ENCODE measurements at places on chromosomes 16 and 17. TPM values are rescaled to one million over a fixed set of nuclear protein-coding genes. Genes with fewer than 3 reads are reported as not detected.
A peak's percentile ranks its signal among the peaks of the same experiment; 100 is the strongest.

DNA sequence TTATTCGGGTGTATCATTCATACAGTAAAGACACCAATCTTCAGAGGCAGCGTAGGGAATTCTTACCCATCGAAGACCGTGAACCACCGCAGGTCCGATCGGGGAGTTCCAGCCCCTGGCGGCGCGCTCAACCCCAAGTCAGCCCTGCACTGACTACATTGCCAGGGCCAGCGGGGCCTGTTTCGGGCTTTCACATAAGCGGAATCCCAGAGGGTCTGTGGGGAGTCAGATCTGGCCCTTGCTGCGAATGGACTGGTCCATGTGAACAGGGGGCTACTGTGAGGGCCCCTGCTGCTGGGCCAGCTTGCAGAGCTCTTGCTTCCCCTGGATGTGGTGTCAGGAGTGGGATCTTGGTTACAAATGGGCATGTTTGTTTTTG, 7.6 kb downstream of the PDE6G start:
- no peak for DNase-seq
- peaks cover 63% of the 10 kb centered on the region for H3K27me3 ChIP-seq

- H3K27ac ChIP-seq = no peak overlapping the region
- no peaks in the 10 kb centered on the region for H3K36me3 ChIP-seq
- no peaks in the 10 kb centered on the region for H3K27me3 ChIP-seq
Measured at GRCh38 chr16:23501291-23501690, 9.0 kb downstream of the GGA2 start.

GRCh38 chr17:16872351-16873173, 99.4 kb downstream of the TNFRSF13B start:
- no peak overlapping the region for H3K4me3 ChIP-seq
- no peaks in the 10 kb centered on the region for H3K36me3 ChIP-seq
- H3K27ac ChIP-seq = no peak overlapping the region
- no peaks in the 10 kb centered on the region for H3K27me3 ChIP-seq
- H3K4me1 ChIP-seq = no peaks in the 10 kb centered on the region

- H3K27ac ChIP-seq = no peak overlapping the region
- H3K4me1 ChIP-seq = peaks cover 8% of the 10 kb centered on the region
- H3K27me3 ChIP-seq = no peaks in the 10 kb centered on the region
- no peaks in the 10 kb centered on the region for H3K36me3 ChIP-seq
Measured at GRCh38 chr16:21946889-21947635, 6.1 kb upstream of the UQCRC2 start.

GRCh38 chr17:81164371-81165245, 699 bp upstream of the PVALEF start:
- H3K27ac ChIP-seq = peak overlapping the region; percentile 87
- no peaks in the 10 kb centered on the region for H3K4me1 ChIP-seq
- no peak for DNase-seq
- H3K4me3 ChIP-seq = peak overlapping the region; percentile 61

GRCh38 chr17:29568331-29569244, at the start of gene TP53I13:
TSS of gene TP53I13 (plus strand) at chr17:29568701. CDS start at chr17:29568759, 58 bp downstream.
- peaks cover 72% of the 10 kb centered on the region for H3K4me1 ChIP-seq
- peak; percentile 80 for DNase-seq
- peaks cover 4% of the 10 kb centered on the region for H3K36me3 ChIP-seq
- H3K27ac ChIP-seq = peak within 1 kb of the TSS; percentile 69
- no peaks in the 10 kb centered on the region for H3K27me3 ChIP-seq
- H3K4me3 ChIP-seq = peak within 1 kb of the TSS; percentile 82

DNA sequence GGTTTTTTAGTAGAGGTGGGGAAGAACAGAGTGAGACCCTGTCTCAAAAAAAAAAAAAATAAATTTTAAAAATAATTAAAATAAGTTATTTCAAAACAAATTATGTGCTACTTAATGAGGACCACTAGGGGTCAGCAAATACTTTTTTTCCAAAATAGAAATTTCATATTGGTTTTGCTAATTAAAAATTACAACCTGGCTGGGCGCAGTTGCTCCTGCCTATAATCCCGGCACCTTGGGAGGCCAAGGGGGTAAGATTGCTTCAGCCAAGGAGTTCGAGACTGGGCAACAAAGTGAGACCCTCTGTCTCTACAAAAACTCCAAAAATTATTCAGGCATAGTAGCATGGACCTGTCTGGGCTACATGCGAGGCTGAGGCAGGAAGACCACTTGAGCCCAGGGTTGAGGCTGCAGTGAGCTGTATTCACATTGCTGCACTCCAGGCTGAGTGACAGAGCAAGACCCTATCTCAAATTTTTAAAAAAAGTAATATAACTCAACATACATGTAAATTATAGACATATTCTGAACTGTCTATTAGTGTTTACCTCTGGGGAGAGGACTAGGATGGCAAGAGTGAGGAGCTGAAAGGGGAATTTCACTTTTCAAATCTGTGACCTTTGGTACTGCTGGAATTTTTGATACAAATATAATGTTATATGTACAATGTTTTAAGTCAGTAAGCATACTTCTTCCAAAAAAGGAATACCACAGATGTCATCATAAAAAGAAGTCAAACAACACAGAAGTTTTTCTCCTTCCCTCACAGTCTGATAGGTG, 8.1 kb downstream of the MEIOB start:
- H3K4me1 ChIP-seq = no peaks in the 10 kb centered on the region
- no peaks in the 10 kb centered on the region for H3K27me3 ChIP-seq
- no peaks in the 10 kb centered on the region for H3K36me3 ChIP-seq
- no peak for DNase-seq
- H3K27ac ChIP-seq = no peak overlapping the region

DNA sequence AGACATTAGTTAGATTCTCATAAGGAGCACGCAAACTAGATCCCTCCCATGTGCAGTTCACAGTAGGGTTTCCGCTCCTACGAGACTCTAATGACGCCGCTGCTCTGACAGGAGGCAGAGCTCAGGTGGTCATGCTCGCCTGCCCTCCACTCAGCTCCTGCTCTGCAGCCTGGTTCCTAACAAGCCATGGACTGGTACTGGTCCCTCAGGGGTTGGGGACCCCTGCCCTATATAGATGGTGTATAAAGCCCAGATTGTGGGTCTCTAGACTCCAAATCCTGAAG, 52.1 kb upstream of the LYRM9 start:
- H3K4me3 ChIP-seq = no peak overlapping the region
- H3K36me3 ChIP-seq = no peaks in the 10 kb centered on the region
- no peak for DNase-seq
- no peaks in the 10 kb centered on the region for H3K27me3 ChIP-seq
- H3K4me1 ChIP-seq = no peaks in the 10 kb centered on the region

- no peak for DNase-seq
- no peaks in the 10 kb centered on the region for H3K36me3 ChIP-seq
- no peaks in the 10 kb centered on the region for H3K4me1 ChIP-seq
- H3K27me3 ChIP-seq = no peaks in the 10 kb centered on the region
- H3K27ac ChIP-seq = no peak overlapping the region
Measured at GRCh38 chr16:10428433-10429168, 42.7 kb downstream of the ATF7IP2 start.

GRCh38 chr17:76048711-76049110, 21.6 kb upstream of the EVPL start:
- no peak overlapping the region for H3K27ac ChIP-seq
- no peak for DNase-seq
- H3K27me3 ChIP-seq = no peaks in the 10 kb centered on the region
- H3K4me1 ChIP-seq = peaks cover 3% of the 10 kb centered on the region
- H3K36me3 ChIP-seq = peaks cover 36% of the 10 kb centered on the region

- DNase-seq = no peak
- no peaks in the 10 kb centered on the region for H3K27me3 ChIP-seq
- H3K4me3 ChIP-seq = no peak overlapping the region
- no peaks in the 10 kb centered on the region for H3K36me3 ChIP-seq
- no peak overlapping the region for H3K27ac ChIP-seq
Measured at GRCh38 chr16:23966597-23967394, 131.0 kb downstream of the PRKCB start.

DNA sequence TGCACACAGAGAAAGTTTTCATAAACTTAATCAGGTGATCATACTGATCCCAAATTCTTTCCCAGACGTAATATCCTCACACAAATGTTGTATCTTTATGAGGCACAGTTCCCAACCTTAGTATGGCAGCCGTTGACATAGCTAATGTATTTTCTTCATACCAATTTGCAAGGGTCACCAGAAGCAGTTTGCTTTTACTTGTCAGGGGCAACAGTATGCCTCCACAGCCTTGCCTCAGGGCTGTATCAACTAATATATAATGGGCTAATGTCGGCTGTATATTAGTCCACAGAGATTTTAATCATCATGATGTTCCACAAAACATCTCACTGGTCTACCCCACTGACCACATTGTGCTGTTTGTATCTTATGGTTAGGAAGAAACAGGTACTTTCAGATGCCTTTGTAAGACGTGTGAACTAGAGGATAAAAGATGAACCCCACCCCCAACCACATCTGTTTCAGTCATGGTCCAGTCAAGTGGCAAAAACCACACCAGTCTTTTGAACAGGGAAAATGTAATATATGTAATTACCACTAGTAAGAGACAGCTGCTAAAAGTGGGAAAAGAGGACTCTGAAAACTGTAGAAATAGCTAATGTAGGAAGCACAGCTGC, 55.2 kb downstream of the GAN start:
- H3K4me3 ChIP-seq = no peak overlapping the region
- H3K27me3 ChIP-seq = no peaks in the 10 kb centered on the region
- DNase-seq = no peak
- no peak overlapping the region for H3K27ac ChIP-seq

DNA sequence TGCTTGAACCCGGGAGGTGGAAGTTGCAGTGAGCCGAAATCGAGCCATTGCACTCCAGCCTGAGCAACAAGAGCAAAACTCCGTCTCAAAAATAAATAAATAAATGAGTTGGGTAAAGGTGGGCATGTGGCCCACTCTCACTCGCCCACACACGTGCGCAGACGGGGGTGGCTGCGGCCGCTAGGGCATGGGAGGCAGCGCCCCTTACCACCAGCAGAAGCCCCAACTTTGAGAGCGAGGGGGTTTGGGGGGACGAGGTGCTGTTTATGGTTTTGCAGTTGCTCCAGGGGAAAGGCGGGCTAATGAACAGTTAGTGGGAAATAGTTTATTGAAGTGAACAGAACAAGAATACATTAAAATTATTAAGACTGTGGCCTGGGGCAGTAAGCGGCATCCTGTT, 14.9 kb upstream of the RBFOX3 start:
- DNase-seq = no peak
- no peaks in the 10 kb centered on the region for H3K27me3 ChIP-seq
- H3K4me3 ChIP-seq = no peak overlapping the region

- DNase-seq = no peak
- H3K27me3 ChIP-seq = no peaks in the 10 kb centered on the region
- peaks cover 6% of the 10 kb centered on the region for H3K36me3 ChIP-seq
- peak overlapping the region; percentile 94 for H3K27ac ChIP-seq
- H3K4me1 ChIP-seq = peaks cover 39% of the 10 kb centered on the region
Measured at GRCh38 chr16:89506791-89507191, 1.4 kb upstream of the SPG7 start.

DNA sequence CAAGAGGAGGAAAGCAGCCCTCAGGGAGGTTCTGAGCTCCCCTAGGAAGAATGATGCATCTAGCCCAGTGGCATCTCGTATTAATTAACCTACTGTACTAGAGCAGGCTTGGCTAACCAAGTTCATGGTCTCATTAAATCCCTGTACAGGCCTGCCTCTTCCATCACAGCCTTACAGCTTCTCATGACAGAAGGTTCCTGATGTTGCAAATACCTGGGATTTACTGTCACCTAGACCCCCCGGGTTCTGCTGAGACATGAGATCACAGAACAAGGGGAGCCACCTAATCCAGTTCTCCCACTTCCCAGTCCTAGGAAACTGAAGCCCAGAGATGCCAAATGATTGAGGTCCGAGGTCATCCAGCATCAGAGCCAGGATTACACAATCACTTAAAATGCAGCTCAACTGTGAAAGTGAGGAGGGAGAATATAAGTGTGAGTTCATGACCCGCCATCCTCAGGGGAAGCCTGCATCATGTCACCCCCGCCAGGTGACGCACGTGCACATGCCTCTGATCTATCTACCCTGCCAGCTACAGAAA, 23.9 kb downstream of the ACLY start:
- H3K27ac ChIP-seq = peak overlapping the region; percentile 48
- DNase-seq = peak; percentile 51
- H3K4me3 ChIP-seq = no peak overlapping the region
- no peaks in the 10 kb centered on the region for H3K4me1 ChIP-seq
- H3K27me3 ChIP-seq = no peaks in the 10 kb centered on the region
- H3K36me3 ChIP-seq = peaks cover 4% of the 10 kb centered on the region

GRCh38 chr16:86396422-86396821, 113.9 kb upstream of the FOXF1 start:
- no peaks in the 10 kb centered on the region for H3K36me3 ChIP-seq
- no peak overlapping the region for H3K4me3 ChIP-seq
- H3K4me1 ChIP-seq = no peaks in the 10 kb centered on the region
- H3K27ac ChIP-seq = no peak overlapping the region
- DNase-seq = no peak

GRCh38 chr16:2745116-2745890, 7.1 kb upstream of the SRRM2 start:
- no peaks in the 10 kb centered on the region for H3K4me1 ChIP-seq
- peaks cover 10% of the 10 kb centered on the region for H3K36me3 ChIP-seq
- no peak overlapping the region for H3K27ac ChIP-seq
- H3K27me3 ChIP-seq = no peaks in the 10 kb centered on the region
- H3K4me3 ChIP-seq = no peak overlapping the region

GRCh38 chr16:49622084-49622390, 233.9 kb downstream of the ZNF423 start:
- no peaks in the 10 kb centered on the region for H3K4me1 ChIP-seq
- H3K27ac ChIP-seq = no peak overlapping the region
- no peaks in the 10 kb centered on the region for H3K36me3 ChIP-seq

- no peaks in the 10 kb centered on the region for H3K36me3 ChIP-seq
- H3K27ac ChIP-seq = no peak overlapping the region
- H3K27me3 ChIP-seq = no peaks in the 10 kb centered on the region
- DNase-seq = no peak
Measured at GRCh38 chr16:68434624-68435210, 13.6 kb downstream of the SMPD3 start.

- H3K27me3 ChIP-seq = no peaks in the 10 kb centered on the region
- no peaks in the 10 kb centered on the region for H3K36me3 ChIP-seq
- H3K4me1 ChIP-seq = no peaks in the 10 kb centered on the region
- H3K4me3 ChIP-seq = no peak overlapping the region
Measured at GRCh38 chr17:49342575-49342936, 19.5 kb downstream of the ZNF652 start.

- no peak overlapping the region for H3K4me3 ChIP-seq
- no peaks in the 10 kb centered on the region for H3K36me3 ChIP-seq
- no peak for DNase-seq
Measured at GRCh38 chr16:54053891-54054820, 232.4 kb downstream of the IRX3 start.

Gene PRAC1
- not detected for total RNA-seq

Gene CMTM1
- total RNA-seq = 2.0 TPM

Gene ASPHD1
- 2.4 TPM for total RNA-seq

Gene PHF23
- total RNA-seq = 29.7 TPM

Gene RHBDL3
- total RNA-seq = 0.30 TPM

Gene ABCC6
- 0.20 TPM for total RNA-seq

Gene SMPD3
- 0.66 TPM for total RNA-seq

Gene GPR139
- not detected for total RNA-seq

Gene TEX14
- total RNA-seq = not detected

Gene CBFA2T3
- total RNA-seq = 0.78 TPM
